GM03348 (cell line): ENCODE measurements at places on chromosomes 2 and 18.

DNA sequence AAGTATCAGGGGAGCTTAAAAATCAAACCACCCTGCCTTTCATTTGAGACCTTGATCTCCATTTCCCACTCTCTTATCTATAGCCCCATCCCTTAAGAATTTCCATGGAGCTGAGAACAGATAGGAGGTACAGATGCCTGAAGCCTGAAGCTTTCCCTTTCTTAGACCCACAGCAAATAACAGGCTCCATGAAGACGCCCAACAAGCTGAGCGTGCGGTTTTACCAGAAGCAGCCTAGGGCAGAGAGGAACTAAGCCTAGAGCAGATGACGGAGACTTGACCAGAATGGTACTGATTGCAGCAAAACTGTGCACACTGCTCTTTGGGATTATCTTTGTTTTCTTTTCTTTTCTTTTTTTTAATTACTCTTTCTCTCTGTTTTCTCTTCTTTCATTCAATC lies 1.7 kb upstream of the ERBB4 start:
- DNase-seq = no peak

- DNase-seq = no peak
These were observed 1.2 kb downstream of the PIEZO2 start for GRCh38 chr18:11147962-11148679.

GRCh38 chr2:135607561-135607960 lies 76.3 kb downstream of the R3HDM1 start:
- no peak for DNase-seq

- no peak for DNase-seq
These were observed 73.1 kb upstream of the BZW1 start for GRCh38 chr2:200738590-200738989.

DNA sequence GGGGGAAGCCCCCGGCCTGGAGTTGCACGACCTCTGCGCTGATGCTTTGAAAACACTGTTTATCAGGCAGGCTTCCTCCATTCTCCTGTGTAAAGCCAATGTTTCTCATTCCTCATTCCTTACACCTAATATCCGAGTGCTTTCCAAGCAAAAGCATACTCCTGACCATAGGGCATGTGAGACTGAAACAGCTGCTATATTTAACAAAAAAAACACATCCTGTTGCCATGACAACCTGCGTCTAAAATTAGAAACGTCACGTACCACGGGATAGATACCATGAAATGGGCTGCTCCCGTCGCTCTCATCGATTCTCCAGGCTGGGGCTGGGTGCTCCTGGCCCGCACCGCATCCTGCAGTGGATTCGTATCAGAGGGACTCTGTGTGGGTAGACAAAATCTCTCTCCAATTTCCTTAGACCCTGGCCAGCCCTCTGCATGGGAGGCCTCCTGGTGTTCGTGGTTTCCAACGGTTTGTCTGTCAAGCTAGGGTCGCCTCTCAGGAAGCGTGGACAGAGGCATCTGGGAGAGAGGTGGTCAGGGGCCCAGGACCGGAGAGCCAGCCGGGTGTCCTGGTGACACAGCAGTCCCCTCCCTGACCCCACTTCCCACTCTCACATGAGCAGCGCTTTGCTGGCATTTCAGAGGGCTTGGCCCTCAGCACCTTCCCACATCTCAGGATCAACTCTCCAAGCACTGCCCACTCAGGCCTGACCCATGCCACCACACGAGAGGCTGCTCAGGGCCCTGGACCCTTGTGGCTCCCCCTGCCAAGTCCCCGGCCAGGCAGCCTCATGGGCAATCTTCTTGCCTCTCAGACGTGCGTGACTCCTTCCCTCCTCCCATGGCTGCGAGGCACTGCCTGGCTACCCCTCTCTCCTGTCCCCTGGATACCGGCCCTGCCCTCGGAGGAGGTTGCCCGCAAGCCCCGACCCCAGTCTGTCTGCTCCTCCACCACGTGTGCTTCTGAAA lies 268.1 kb downstream of the NDUFA10 start:
- no peak for DNase-seq
